ENCODE measurements at places on chromosomes 4 and X.

DNA sequence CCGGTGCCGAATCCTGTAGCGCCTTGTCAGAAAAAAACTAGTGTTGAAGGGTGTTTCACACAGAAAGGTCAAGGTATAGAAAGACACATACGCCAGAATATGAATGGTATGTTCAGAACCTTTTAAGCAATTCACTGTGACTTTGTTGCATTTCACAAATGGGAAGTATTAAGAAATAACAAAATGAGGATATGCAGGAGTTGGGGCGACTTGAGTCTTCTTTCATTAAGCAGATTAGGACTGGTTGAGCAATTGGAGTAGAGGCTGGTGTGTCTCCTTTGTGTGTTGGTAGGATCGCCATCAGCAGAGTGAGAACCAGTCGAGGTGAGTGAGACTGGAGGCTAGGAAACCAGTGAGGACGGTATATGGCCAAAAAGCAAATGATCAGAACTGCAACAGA, 1454.5 kb upstream of the TENM3 start:
- DNase-seq: no peak

- no peak for DNase-seq
These were observed 32.5 kb downstream of the SCML1 start for GRCh38 chrX:17769701-17770269.

- no peak for DNase-seq
These were observed 25.1 kb upstream of the FAM156A start for GRCh38 chrX:52983321-52984000.

GRCh38 chr4:185398618-185399017, 2.0 kb downstream of the ANKRD37 start:
- no peak for DNase-seq

DNA sequence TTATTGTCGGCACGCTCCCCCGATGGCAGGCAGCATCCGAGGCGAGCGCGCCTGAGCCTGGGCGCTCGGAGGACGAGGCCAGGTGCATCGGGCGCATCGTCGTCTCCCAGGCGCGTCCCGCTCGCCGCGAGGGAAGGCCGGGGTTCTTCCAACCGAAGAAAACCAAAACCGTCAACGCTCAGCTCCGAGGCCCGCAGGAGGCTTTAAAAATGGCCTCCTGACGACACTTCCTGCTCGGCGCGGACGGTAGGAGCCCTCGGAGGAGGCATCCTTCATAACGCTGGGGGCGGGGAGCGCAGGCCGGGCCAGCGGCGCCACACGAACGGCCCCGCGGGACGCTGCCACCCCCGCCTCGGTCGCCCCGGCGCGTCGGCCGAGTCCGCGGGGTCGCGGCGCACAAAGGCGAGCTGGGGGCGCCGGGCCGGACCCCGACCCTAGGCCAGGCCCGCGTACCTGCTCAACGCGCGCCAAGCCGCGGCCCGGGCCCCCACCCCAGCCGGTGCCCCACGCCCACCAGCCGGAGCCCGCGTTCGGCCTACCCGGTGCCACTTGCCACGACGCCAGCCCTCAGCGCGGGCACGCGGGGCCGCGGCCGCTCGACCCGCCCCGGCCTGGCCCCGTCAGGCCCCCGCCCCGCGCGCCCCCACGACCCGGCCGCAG, 501 bp downstream of the ZNF518B start:
- DNase-seq: peak; percentile 74

DNA sequence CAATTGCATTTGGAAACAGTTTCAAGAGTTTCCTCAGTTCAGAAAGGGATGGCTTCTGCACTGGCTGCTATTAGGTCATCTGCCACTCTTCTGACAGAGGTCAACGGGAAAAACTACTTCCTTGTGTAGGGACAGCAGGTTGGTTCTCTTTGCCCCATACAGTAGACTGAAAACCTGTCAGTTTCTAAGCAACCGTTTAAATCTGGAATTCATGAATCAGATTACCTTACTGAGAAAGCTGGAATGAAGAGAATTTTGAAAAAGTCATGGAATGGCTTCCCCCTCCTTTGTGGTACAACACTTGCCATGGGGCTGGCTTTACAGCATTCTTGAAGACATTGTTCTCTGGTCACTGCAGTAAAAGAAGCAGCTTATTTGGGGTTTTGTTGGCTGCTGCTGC, 240.3 kb downstream of the IL1RAPL2 start:
- DNase-seq: no peak

DNA sequence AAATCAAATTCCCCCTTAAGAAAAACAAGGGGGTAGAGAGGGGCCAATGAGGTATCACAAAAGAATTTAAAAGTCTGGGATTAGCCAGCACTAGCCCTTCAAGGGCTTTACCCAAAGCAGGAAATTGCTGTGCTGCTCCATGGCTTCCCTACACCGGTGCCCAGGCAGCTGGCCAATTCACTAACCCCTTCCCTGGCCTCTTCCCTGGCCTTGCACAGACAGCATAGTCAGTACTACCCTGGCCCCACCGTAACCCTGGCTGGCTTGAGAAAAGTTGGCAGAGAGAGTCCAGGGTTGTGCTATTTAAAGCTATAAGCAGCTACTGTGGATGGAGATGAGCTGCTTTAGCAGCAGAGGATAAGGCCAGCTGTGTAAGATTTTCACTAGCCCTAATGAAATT, 43.1 kb downstream of the ADAMTS3 start:
- no peak for DNase-seq

- no peak for DNase-seq
These were observed 137.5 kb downstream of the PALLD start for GRCh38 chr4:168634276-168634802.

DNA sequence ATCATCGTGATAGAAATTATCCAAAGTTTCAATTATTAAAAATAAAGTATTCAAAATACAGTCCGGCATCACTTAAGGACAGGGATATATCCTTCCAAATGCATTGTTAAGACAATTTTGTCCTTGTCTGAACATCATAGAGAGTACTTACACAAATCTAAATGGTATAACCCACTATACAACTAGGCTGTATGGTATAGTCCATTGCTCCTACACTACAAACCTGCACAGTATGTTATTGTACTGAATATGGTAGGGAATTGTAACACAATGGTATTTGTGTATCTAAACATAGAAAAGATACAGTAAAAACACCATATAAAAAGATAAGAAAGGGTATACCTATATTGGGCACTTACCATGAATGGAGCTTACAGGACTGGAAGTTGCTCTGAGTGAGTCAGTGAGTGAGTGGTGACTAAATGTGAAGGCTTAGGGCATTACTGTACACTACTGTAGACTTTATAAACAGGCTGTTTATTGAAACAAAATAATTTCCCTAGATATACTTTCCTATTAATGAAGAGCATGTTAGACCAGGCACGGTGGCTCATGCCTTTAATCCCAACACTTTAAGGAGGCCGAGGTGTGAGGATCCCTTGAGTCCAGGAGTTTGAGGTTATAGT, 44.8 kb upstream of the PTPN13 start:
- DNase-seq: no peak

DNA sequence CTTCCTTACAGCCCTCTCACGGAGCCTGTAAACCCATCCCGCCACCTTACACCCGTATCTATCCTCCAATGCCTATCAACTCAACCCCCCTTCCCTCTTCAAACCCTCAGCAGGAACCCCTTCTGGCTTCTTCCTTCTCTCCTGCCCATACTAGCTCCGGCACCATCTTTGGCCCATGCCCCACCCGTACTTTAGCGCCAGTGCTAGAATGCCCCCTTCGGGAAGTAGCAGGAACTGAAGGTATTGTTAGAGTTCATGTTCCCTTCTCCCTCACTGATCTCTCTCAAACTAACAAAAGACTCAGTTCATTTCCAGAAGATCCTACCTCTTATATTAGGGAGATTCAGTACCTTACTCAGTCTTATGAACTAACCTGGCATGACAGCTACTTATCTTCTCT, 2.7 kb upstream of the UGT2B15 start:
- no peak for DNase-seq

DNA sequence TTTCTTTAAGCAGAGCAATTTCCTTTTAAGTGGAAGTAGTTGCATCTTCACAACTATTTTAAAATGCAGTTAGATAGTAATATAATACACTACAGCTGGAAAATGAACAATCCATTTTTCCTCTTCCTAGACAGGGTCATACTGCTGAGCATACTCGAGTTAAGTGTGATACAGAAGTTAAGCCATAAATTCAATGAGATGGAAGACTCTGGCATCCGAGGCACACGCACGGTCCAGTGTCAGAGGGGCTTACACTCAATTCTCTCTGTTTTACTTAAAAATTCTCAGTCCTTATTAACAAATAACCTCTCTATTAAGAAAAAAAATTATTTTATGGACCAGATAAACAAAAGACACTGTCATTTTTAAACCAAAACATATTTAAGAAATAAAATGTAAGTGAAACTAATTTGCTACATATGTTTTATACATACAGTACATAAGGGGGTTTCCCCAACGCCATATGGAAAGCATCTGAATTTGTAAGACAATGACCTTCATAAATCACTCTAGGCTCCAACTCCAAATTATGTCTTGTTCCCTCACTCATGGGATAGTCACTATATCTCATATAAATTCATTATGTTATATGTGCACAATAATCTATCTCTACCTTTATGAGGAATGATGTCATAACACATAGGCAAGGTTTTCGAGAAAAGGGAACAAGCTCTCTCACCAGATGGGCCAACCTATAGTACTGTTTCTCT, 315.3 kb downstream of the PAPSS1 start:
- DNase-seq: no peak

DNA sequence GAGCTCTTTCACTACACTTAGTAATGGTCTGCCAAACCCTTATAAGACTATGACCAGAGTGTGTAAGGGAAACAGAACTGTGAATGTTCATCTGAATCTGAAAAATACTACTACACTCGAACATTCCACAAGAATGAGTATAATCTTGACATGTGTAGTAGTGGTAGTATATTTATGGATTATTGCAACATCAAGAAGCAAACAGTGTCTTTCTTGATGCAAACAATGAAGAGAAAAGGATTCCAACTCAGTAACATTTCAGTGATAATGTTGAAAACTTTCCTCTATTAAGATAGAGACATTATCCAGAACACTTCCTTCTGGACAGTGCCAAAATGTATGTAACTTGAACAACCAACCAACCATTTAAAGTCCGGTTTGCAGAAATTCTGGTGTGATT, 394.7 kb upstream of the CPEB2 start:
- DNase-seq: no peak

DNA sequence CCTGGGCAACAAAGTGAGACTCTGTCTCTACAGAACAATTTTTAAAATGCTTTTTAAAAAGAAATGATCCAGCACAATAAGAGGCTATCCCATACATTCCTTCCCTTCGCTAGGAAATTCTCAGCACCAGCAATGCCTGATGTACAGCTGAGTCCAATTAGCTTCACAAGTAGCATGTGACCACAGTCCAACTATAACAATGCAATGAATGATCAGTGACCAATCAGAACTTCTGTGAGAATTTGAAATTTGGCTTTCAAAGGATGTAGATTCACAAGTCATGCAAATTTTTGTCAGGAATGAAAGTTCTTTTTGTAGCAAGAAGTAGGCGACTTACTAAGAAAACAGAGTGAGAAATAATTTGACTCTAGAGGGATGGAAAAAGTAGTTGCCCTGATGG, 278.5 kb upstream of the UGT8 start:
- no peak for DNase-seq

DNA sequence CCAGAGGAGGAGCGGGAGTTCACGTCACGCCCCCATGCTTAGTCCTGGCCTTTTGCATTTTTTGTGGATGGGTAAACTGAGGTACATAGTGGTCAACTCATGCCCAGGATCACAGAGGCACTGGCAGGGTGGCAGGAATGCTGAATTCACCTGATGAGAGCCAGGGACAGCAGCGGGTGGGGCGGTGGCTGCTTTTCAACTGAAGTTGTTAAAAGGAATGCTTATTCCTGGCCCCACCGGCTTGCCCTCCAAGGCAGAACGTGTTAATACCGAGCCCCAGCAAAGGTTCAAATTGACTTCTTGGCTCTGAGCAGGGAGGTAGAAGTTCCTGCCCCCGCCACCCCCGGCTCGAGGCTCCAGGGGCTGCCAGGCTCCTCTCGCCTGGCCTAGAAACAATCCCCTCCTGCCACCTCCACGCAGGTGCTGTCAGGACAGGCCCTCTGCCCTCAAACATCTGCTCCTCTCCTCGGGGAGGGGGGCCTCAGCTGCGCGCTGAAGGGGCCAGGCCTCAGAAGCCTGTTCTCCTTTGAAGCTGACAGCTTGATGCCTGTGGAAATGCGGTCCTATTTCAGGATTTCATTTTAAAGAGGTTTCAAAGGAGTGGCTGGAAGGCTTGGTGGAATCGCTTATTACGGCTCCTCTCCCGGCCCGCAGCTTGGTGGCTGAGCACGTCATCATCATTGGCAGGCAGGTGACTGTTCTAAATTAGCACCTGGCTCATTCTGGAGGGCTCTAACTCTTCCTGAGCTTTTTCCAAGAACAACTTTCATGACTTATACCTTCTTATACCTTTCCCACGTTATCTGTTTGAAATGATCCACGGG, 93.0 kb downstream of the PHKA2 start:
- no peak for DNase-seq

DNA sequence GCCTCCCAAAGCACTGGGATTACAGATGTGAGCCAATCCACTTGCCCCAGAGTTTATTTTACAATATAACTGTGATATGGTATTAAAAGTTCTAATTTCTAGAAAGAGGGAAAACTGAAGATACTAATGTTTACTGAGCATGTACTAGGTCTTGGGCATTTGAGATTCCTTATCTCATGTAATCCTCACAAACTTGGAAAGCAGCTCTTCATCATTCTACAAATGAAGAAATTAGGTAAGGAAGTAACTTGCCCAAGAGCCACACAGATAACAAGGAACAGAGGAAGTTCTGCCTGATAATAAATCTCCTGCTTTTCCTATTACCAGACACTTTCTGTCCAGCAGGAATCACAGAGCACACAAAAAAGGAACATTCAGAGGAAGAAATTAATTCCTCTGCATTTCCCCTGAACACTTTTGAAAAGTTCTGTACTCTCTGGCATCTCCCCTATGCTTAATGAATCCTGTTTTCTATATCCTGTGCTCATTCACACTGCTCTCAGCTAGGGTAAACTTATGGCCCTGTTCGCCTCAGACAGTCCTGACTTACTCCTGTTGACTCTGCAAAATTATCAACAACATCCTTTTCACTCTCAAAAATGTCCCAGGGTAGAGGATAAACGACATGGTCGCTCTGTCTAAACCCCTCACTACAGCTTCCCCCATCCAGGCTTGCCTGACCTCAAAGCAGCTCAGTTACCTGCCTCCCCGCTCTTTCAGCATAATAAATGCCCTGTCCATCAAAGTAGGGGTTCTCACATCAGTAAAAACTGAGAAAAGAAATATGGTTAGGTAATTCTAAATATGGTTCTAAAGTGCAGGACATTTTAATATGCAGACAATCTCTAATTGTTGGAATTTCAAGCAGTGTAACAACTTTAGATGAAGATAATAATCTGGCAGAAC, 13.6 kb downstream of the SH3RF1 start:
- DNase-seq: peak; percentile 26

All from erythroblast (primary cell).